Head of caudate nucleus (tissue), 42 donors: ENCODE measurements at places on chromosomes 12 and 14.
A peak's percentile ranks its signal among the peaks of the same experiment; 100 is the strongest.

- no peak for DNase-seq
These were observed 32.3 kb downstream of the DCAF4 start for GRCh38 chr14:72958548-72958947.

- DNase-seq, result no peak
These were observed 1750.7 kb upstream of the FLRT2 start for GRCh38 chr14:83779266-83779665.

GRCh38 chr14:104317975-104318557 is 179.7 kb downstream of the KIF26A start:
- DNase-seq, result no peak

DNA sequence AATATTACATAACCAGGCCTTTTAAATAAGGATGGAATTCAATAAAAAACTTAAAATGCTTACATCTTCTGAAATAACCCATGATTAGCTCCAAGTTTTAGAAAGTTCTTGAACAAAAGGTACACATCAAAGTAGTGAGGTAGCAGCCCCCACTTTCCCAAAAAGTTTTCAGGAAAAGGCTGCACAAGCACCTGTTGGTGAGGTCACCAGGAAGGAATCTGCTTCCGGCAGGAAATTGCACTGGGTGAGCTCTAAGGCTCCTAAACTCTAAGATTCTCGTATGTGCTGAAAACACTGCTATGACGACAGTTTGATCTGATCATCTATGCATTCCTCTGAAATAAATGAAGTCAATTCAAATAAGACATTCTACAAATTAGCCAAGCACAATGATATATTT is 34.3 kb upstream of the TTC7B start:
- no peak for DNase-seq

- DNase-seq, result no peak
These were observed 502.7 kb downstream of the SOX5 start for GRCh38 chr12:23446746-23447145.

- DNase-seq, result no peak
These were observed 37.8 kb upstream of the DDHD1 start for GRCh38 chr14:53190938-53191337.

GRCh38 chr12:131141514-131141913 is 187.8 kb downstream of the ADGRD1 start:
- DNase-seq, result no peak

GRCh38 chr12:76687981-76688380 is 75.9 kb upstream of the ZDHHC17 start:
- no peak for DNase-seq

DNA sequence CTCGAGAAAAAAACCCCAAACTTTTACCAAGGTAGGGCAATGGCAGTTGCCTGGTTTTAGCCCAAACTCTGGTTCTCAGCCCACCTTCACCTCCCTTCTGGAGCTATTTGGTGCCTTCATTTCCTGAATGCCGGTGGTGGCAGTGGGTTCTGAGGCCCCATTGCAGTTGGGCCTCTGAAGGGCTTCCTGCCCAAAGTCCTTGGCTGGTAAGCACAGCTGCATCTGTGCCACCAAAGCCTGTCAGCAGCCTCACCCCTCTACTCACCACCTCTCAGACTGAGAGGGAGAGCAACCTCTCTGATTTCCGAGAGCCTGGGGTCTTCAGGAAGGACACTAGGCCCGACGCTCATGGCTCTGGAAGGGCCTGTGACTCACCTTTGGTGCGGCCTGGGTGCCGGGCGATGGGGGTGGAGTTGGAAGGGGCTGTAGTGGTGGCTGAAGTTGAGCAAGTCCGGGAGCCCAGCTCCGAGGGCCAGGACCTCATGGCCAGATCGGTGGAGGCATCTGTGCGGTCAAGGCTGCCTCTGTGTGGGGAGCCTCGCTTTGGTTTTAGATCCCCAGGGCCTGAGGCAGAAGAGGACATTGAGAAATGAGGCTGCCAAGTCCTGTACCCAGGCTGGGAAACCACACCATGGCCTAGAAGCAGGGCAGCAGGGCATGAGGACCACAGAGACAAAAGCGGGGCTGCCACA is 38.6 kb upstream of the GPR68 start:
- DNase-seq, result no peak

DNA sequence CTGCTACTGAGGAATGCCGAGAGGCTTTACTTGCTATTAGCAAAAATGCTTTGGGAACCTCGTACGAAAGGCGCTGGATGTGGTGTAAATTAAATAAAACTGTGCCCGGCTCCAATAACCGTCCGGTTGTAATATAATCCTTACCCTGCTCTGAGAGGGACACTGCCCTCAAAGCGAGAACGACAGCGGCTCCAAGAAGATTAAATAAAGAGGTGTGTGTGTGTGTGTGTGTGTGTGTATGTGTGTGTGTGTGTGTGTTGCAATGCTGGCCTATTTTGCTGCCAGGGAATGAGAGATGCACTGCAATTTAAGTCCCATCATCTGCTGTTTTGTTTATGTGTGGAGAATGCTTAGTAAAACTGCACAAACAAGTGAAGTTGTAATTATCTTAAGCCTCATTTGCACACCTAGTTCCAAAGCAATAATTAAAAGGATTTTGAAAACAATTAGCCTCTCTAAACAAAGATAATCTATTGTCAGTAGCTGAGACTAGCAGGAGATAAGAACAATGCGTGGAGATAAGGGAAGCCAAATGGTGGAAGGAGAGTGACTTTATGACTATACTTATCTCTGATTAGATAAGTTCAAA is 1.2 kb upstream of the SIX1 start:
- no peak for DNase-seq

DNA sequence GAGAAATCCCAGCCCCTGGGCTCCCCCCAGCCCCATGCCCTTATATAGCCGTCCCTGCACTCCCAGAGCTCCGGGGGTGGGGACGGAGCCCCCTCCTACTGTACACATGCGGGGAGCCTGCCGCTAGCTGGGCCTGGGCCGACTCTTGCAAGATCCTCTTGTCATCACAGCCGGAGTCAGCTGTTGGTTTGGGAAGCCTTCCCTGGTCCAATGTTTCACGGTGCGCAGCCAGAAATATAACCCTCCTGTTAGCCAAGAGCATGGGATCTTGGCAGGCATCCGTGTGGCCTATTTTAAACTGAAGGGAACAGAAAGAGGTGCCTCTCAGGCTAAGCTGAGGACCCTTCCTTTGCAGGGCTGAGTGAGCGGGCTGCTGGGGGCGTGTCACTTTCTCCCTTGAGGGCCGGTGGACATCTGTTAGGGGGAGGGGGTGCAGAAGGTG is 175.3 kb downstream of the TSPAN9 start:
- DNase-seq, result peak; percentile 55

DNA sequence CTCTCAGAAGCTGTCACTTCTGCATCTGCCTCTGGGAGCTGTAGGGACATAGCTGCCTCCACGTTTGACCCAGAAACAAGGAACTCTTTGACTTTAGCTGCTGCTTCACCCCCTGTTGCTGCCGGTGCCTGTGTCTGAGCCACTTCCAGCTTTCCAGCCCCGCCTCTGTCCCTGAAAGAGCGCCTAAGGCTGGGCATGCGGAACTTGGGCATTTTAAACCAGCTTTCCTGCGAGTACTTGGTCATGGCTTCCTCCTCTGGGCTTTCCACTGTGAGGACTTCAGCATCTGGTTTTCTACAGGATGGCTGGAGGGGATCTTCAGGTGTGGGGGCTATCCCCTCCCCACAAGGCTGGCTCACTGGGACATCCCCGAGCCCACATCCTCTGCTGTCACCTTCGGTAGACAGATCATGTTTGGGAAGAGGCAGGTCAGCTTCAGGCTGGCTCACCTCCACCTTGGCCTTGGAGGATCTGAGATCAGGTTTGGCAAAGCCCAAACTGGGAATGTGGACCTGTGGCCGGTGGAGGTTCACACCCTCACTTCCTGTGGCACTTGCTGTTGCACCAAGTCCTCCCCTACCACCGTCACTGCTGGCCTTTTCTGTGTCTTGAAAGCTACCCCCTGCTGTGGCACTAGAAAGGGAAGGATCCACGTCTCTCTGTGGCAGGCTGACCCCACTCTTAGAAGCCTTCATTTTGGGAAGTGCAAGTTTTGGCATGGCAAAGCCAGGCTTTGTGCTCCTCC is 15.2 kb downstream of the PLD4 start:
- no peak for DNase-seq

DNA sequence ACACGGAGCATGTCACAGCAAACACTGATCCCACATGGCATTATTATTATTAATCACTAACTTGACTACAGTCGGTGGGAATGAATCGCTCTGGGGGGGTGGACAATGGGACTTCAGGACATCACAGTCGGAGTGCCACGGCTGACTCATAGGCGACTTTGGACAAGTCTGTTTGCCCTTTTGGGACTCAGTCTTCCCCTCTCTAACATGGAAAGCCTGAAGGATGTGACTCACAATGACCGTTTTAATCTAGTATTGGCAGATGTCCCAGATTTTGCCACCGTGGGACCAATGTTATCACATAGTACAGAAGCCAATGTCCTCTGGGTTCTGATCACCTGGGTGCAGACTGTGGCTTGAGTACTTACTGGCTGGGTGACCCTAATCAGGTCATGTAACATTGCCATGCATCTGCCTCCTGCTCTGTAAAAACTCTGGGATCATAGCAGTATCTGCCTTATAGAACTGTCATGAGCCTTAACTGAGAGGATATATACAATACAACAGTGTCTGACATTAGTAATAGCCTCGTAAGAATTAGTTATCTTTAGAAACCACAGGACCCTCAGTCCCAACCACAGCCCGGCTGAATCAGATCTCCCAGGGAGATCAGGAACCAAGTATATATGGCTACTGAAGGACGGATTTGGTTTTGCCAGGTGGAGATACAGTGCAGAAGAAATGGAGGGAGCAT is 362.6 kb downstream of the BCL11B start:
- DNase-seq, result no peak

GRCh38 chr14:58540749-58541632 is 96.8 kb upstream of the DACT1 start:
- no peak for DNase-seq

- no peak for DNase-seq
These were observed 124.0 kb downstream of the PDE3A start for GRCh38 chr12:20492251-20492760.

GRCh38 chr14:37237094-37237493 is 39.4 kb downstream of the MIPOL1 start:
- no peak for DNase-seq

GRCh38 chr14:105591052-105591451 is 64.7 kb downstream of the TMEM121 start:
- no peak for DNase-seq
